GM23338 (cell line): ENCODE measurements at places on chromosomes 5 and 9.

- peak; percentile 81 for DNase-seq
Measured at GRCh38 chr5:140043508-140043872, 391 bp upstream of the NRG2 start.

DNA sequence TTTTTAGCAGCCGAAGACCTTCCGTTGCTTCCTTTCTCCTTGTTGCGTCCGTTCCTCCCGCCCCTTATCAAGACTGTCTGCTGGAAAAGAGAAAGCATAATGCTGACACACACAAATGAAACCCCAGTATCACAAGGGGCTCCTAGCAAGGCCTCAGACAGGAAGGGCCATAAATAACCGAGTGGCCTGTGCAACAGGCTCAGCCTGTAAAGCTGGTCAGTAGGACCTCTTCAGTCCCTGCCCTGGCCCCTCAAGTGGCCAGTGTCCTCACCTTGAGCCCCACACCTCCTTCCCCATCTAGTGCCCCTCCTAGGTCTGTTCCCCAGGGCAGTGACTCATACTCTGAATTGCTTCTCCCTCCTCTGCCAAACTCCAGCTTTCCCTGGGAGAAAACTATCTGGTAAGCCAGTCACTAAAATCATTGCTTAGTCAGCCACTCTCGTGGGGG is 174.6 kb upstream of the IL12B start:
- DNase-seq = no peak

- DNase-seq = no peak
Measured at GRCh38 chr5:54845567-54845941, 139.8 kb downstream of the ESM1 start.

GRCh38 chr9:88991066-88992034 is at the start of gene S1PR3:
S1PR3 (plus strand) TSS chr9:88991468; CDS start chr9:89001201, 9,733 bp downstream.
- peak; percentile 77 for DNase-seq

DNA sequence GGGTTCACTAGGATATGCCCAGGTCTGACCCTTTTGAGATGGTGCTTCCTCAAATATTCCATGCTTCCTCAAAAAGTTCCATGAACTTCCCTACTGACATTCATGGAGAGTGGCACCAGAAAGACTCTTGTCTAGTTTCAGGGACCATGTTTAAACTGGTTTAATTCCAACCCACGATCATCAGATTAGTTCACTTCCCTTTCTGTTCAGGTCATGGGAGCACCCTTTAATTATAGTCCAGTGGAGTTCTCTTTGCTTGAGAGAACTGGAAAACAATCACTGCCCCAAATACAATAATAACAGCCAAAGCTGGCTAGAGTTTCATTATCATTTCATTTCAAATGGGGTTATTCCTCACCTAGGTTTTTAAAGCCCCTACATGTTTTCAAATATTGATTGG is 9.7 kb upstream of the ERBIN start:
- no peak for DNase-seq

DNA sequence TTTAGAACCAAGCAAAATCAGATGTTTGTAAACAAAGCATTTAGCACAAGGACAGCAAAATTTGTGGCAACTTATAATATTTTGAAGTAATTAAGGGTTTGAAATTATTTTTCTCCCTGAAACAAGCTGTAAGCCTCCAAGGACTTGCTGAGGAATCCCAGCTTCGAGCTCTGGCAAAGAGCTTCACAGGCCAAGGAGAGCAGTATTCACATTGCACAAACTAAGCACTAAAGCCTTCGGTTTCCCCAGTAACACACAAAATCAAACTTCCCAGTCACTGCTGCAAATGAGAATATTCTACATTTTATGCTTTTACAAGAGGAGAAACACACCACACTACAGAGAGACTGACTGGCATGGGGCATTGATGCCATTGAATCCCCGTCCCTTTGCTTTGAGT is 101.9 kb downstream of the WDR41 start:
- DNase-seq = no peak

DNA sequence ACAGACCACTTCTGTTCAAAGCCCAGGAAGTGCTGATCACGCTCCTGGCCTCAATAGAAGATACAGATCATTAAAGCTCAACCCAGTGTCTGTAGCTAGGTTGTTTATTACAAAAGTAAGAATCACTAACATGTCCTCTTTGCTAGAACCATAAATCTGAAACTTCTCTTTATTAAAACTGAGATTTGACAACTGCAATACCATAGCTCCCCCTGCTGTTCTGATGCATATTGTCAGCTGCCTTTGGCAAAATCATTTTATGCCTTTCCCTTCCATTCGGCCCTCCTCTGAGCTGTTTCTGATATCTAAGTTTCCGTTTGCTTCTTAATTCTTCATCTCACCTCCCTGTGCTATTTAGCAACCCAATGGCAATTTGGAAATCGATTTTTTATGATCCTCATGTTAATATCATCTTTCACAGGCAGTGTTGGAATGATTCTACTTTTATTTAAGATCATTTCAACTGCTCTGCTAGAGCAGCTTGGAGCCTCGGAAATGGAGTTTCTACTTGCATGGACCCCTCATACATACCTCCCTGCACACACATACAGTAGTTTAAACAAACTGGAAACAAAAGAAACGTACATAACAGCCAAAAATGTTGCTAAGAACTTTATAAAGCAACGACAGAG is 998.8 kb downstream of the MAT2B start:
- peak; percentile 78 for DNase-seq

GRCh38 chr5:145772466-145772865 is 62.7 kb downstream of the PRELID2 start:
- DNase-seq = no peak

- no peak for DNase-seq
Measured at GRCh38 chr9:73264631-73265030, 113.0 kb downstream of the ANXA1 start.

- no peak for DNase-seq
Measured at GRCh38 chr5:6046296-6046967, 331.9 kb downstream of the MED10 start.

DNA sequence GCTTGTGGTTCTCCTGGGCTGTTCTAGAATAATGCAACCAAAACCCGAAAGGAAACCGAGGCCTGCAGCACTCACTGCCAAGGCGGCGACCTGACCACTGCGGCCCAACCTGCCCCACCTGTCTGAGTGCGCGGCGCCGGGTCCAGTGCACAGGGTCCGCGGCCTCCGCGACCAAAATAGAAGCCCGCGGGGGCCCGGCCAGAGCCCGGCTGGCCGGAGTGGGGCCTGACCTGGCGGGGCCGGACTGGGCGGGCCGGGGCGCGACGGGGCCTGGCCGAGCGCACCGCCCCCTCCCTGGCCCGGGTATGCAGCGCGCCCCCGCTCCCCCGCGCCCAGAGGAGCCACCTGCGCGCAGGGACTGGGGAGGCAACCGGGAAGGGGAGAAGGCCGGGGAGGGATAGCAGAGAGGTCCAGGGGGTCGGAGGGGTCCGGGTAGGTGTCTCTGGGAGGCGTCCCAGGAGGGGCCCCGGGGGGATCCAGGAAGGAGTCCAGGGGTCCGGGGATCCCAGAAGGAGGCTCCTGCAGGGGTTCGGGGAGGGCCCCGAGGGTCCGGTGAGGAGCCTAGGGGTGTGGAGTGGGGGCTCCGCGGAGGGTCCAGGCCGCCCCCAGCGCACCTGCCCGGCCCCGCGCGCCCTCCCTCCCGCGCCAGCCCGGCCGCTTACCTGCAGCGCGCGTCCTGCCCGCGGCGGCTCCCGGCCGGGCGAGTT is 503 bp downstream of the SEMA4D start:
- peak; percentile 48 for DNase-seq

GRCh38 chr5:122727112-122727541 is 47.8 kb upstream of the SNX2 start:
- DNase-seq = no peak
